ENCODE measurements at places on chromosomes 2 and 18.

- DNase-seq = no peak
Measured at GRCh38 chr2:177822941-177823340, 249.6 kb downstream of the PDE11A start.

GRCh38 chr2:27261241-27261925 lies 1.5 kb downstream of the SLC30A3 start:
- DNase-seq = no peak

- DNase-seq = no peak
Measured at GRCh38 chr2:190999949-191000665, 13.9 kb downstream of the STAT1 start.

- no peak for DNase-seq
Measured at GRCh38 chr2:203804764-203805485, 62.6 kb upstream of the CTLA4 start.

DNA sequence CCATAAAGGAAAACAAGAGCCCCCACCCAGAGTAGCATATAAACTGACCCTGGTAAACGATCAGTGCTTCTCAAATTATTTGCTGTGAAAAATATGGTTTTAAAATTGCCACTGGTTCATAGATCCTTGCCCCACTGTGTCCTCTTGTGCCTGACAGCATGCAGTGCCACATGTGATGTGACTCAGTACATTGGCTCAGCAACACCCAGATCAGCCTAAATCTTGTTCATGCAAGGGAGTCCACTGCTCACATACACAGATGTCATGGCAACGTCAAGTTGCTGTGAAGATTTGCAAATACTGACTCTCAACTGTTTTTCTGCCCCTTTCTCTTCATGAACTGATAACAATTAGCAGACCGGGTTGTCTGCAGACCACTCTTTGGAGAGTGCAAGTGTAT lies 91.0 kb downstream of the TMEM182 start:
- DNase-seq = no peak

DNA sequence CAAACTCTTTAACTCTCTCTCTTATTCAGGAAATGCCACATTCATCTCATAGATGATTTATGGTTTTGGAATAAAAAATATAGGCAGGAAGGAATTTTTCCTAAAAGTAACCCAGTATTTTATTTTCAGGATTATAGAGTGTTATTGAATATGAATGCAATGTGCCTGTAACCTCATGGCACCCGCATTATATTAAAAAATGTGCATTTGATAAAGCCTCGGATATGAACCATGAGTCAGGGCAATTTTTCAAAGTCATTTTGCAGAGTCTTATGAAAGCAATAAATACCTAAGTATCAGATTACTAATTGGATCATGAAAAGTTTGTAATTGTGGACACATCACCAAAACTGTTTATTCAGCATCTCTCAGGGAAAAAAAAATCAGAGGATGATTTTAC lies 573.8 kb downstream of the TSN start:
- DNase-seq = no peak

- DNase-seq = no peak
Measured at GRCh38 chr2:213416832-213417231, 132.6 kb downstream of the SPAG16 start.

GRCh38 chr2:1613731-1614354 lies 130.5 kb downstream of the PXDN start:
- no peak for DNase-seq

- no peak for DNase-seq
Measured at GRCh38 chr2:239938651-239939486, 86.3 kb downstream of the NDUFA10 start.

- DNase-seq = no peak
Measured at GRCh38 chr2:78431241-78431640, 594.3 kb upstream of the REG3G start.

DNA sequence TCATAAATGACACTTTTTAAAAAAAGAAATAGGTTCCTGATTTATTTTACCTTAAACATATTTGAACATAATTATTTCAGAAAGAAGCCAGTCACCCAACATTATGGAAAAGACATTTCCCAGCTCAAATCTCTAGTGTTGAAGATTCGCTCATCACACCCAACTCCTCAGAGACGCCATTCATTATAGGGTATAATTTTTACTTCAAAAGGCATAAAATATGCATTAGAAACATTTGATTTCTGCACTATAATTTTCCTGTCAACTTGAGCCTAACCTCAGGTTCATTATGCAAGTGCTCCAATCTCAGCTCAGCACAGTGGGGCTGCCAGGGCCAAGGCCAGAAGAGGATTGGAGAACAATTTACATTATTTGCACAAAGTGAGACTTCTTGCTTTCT lies 58.8 kb upstream of the TTN start:
- no peak for DNase-seq

DNA sequence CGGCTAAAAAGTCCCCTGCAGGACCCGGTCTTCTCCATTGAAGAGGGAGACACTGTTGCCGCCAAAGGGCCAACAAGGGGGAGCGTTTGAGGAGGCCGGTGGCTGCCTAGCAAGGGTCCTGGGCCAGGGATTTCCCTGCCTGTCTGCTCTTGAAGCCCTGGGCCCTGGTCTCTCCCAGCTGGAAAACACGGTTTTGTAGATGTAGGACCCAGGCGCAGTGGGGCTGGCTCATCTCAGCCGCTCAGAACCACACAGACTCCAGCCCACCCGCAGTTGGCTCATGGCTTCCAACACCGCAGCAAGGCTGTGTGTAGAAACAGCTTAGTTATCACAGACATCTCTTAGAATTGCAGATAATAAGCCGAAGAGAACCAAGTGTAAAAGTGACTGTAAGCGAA lies 57.1 kb upstream of the TWIST2 start:
- DNase-seq = no peak

- DNase-seq = no peak
Measured at GRCh38 chr2:105864262-105864661, 119.5 kb downstream of the NCK2 start.

GRCh38 chr2:40098786-40099470 lies 319.9 kb upstream of the THUMPD2 start:
- no peak for DNase-seq

GRCh38 chr2:105785095-105785847 lies 40.6 kb downstream of the NCK2 start:
- DNase-seq = no peak

- DNase-seq = no peak
Measured at GRCh38 chr2:223995569-223995968, 38.3 kb downstream of the MRPL44 start.

- DNase-seq = no peak
Measured at GRCh38 chr2:235218486-235218907, 266.7 kb downstream of the SH3BP4 start.

GRCh38 chr2:34070196-34070595 lies 471.1 kb upstream of the FAM98A start:
- no peak for DNase-seq
